Left renal pelvis (tissue), 4 donors: ENCODE measurements at places on chromosomes 11 and 22.

DNA sequence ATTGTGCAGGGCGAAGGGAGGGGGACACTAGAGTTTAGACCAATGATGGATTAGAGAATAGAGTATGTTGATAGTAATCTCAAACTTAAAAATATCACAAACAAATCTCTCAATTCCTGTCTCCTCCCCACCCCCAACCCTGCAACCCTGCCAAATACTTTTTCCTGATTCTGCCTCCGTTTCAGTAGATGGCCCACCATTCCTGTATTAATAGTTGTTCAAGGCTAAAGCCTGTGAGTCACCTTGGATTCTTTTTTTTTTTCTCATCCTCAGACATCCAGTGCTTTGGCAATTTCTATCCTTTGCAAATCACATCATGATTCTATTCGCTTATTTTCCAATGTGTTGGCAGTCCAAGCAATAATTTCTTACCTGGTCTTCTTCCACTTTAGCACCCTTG, 207.9 kb downstream of the DYNC2H1 start:
- no peak for DNase-seq

DNA sequence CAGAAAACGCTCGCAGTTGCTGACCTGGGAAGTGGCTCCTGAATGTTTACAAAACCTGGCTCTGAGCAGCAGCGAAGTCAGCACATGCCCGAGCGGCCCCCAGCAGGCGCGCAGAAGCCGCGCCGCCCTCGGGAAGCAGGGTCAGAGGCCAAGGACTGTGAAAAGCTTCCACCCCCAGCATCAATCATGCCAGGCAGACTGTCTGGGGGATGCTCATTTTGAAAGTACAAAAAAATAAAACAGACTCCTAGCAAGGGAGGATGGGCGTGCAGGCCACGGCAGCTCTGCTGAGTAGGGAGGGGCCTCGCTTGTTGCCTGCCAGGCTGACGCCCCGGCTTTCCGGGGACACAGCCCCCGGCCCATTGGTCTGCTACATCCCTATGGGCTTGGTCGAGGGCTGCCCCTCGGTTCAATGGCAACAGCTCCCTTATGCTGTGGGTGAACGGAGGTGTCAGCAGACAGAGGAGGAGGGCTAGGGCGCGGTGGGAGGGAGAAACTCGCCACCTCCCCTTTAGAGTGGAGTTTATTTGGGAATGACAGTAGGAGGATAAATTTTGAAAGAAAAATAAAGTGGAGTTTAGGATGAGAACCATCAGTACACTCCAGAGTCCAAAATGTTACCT, 37.7 kb upstream of the GNB1L start:
- no peak for DNase-seq

DNA sequence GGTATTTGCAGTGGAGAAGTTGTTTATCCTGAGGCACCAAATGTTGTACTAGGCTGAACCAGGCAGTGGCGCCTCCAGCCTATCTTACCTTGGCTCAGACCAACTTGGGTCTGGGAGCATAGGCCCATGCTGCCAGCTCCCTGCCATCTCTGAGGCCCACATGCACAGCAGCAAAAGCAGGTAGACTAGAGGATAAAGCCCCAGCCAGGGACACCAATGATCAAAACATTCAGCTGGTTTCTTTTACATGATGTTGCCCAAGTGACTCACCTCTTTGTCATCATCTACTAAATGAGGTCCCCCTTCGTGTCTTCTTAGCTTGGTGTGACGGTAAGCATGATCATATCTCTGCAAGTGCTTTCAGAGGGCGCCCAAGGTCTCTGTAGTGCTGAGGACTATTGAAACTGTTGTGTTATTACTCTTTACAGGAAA, 112.1 kb upstream of the DRD2 start:
- no peak for DNase-seq

- DNase-seq: peak; percentile 1
Observed at GRCh38 chr11:124195189-124195734, 12.1 kb downstream of the OR10D3 start.

- DNase-seq: no peak
Observed at GRCh38 chr22:29073618-29074275, 912 bp downstream of the KREMEN1 start.

DNA sequence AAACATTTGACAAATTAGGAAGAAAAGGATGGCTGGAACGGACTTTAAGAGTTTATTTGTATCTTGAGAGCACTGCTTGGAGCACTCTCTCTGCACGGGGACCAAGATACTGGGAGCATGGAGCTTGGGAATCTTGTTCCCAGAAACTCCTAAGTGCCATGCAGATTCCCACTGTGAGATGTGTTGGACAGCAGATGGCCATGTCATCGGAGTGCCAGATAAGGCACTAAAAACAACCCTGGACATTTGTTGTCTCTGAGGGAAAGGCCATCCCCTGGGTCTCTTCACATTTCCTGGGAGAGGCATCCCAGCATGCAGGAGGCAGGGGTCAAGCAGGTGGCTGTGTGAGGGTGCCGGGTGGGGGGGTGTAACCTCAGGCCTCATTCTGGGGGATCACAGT, 2.9 kb downstream of the KIRREL3 start:
- DNase-seq: no peak

DNA sequence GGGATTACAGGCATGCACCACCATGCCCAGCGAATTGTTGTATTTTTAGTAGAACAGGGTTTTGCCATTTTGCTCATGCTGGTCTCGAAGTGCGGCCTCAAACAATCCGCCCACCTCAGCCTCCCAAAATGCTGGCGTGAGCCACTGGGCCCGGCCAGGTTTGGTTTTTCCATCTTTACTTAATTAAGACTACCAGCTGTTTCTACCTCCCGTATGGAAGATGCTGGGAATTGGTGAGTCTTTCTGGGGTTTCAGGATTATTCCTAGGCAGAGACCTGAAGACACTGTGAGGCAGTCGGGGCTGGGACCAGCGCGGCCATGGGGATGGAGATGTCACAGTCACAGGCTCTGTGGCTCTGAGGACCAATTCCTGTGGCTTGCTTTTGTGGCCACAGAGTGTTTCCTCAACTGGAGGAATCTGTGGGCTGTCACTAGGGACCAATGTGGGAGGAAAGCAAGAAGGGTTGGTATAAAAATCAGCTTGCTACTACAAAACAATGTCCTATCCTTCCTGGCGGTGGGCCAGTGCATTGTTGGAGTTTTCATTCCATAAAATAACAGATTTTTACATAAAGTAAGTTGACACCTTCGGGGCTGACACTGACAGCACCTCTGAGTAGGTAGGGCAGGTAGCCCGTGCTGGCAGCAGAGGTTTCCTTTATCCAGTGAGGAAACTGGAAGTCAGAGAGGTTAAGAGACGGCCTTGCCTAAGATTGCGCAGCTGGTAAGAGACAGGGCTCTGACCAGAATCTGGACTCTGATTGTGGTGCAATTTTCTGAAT, 8.4 kb upstream of the FTH1 start:
- DNase-seq: no peak

- DNase-seq: no peak
Observed at GRCh38 chr11:115282923-115283322, 221.3 kb downstream of the CADM1 start.

GRCh38 chr22:25997886-25998775, 171.1 kb upstream of the SEZ6L start:
- no peak for DNase-seq

DNA sequence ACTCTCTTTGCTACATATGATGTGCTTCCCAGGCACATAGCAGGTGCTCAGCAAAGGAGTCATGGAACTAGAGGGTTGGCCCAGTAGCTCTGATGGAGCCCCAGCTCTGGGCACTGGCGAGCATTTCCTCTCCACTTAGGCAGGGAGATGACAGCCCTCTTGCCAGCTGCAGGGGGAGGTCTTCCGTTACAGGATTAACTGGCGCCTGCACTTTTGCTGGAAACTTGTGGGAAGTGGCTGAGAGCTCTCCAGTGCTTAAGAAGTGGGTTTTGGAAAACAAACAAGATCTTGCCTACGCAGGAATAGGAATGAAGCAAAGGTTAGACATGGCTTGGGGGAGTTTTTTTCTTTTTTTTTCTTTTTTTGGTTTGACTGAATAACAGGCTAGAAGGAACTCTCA, 75.5 kb downstream of the MICAL2 start:
- no peak for DNase-seq

GRCh38 chr11:72989727-72990126, 152.4 kb downstream of the FCHSD2 start:
- no peak for DNase-seq

DNA sequence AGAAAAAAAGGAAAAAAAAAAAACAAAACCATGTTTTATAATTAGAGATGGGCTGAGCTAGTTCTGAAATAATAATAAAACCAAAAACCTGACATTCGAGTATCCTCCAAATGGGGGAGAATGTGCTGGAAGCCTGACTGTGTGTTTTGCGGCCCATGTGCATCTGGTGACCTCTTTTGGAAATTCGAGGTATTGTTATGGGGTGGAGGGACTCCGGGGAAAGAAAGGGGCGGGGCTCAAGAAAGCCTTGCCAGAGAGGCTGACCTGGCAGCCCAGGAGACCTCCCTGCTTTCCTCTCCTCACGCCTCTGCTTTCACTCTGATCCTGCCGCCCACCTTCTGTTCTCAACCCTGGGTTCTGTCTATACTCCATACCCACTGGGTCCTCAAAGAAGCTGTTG, 72.9 kb downstream of the CTTN start:
- no peak for DNase-seq

DNA sequence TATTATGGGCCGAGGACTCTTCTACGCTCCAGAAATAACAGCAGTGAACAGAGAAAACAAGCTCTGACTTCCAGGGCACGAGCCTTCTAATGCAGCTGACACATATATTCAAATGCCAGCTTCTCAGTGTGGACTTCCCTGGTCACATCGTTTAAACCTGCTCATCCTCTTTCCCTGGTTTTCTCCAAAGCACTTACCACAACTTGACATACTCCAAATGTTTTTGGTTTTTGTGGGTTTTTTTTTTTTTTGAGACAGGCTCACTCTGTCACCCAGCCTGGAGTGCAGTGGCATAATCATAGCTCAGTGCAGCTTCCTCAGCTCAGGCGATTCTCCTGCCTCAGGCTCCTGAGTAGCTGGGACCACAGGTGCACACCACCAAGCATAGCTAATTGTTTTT, 105.5 kb downstream of the MICAL3 start:
- no peak for DNase-seq

- DNase-seq: no peak
Observed at GRCh38 chr11:26191193-26191592, 140.7 kb upstream of the ANO3 start.
